K562 (cell line): ENCODE measurements at places on chromosomes 12 and 14. TPM values are rescaled to one million over a fixed set of nuclear protein-coding genes. Genes with fewer than 3 reads are reported as not detected.

GRCh38 chr12:62683776-62684569, 217.3 kb downstream of the MON2 start:
- H3K36me3 ChIP-seq = peaks cover 3% of the 10 kb centered on the region; the same call in 1 of the 3 replicates
- DNase-seq = no peak
- no peak overlapping the region for H3K27ac ChIP-seq

Gene NPC2
- polyA plus RNA-seq = 33.2 and 34.5 TPM in 2 replicates

Gene SLCO1A2
- 1.2 and 1.9 TPM in 2 replicates for polyA plus RNA-seq

Gene GPR132
- 0.23 and 0.46 TPM in 2 replicates for polyA plus RNA-seq
